ENCODE measurements at places on chromosomes 13 and 19.

- no peak for DNase-seq
Measured at GRCh38 chr13:30859326-30859725, 46.7 kb upstream of the MEDAG start.

DNA sequence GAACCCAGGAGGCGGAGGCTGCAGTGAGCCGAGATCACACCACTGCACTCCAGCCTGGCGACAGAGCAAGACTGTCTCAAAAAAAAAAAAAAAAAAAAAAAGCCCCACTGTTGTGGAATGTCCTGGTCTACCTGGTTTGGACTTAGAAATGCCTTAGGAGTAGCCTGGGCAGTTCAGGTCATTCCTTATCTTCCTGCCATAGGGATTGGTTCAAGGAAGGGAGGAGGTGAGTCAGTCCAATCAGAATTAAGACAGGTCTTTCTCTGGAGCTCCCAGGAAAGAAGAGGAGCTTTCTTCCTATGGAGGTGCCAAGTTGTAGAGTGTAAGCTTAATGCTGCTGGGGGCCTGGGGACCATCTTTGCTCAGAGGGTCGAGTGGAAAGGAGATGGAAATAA, 44.8 kb downstream of the SIPA1L3 start:
- no peak for DNase-seq

DNA sequence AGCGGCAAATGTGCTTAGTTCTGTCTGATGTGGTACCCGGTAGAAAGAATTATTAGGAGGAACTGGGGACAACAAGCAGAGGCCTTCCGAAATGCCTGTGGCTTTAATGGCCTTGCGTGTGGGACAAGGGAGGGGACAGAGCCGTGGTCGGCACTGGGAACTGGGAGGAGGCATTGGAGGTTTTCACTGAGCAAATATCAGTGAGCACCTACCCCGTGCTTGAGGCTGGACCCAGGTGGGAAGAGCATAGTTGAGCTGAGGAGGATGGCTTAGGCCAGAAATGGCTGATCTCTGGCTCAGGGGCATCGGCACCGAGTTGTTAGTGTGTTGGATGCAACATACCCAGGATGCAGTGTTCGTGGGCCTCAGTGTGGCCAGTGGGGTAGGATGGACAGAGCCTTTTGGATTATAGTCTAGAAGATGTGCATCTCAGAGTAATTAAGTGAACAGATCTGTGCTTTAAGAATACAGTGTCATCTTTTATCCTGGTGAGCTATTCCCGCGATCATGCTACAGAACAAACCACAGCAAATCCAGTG, 201.3 kb downstream of the TEX29 start:
- no peak for DNase-seq

- no peak for DNase-seq
Measured at GRCh38 chr13:113196970-113197737, 11.3 kb downstream of the PCID2 start.

Measured in NCI-H1417 treated with DMSO at 0.1 percent for 48 hours (cell line).